H1 (cell line): ENCODE measurements at places on chromosomes 12 and 14. TPM values are rescaled to one million over a fixed set of nuclear protein-coding genes. Genes with fewer than 3 reads are reported as not detected.

DNA sequence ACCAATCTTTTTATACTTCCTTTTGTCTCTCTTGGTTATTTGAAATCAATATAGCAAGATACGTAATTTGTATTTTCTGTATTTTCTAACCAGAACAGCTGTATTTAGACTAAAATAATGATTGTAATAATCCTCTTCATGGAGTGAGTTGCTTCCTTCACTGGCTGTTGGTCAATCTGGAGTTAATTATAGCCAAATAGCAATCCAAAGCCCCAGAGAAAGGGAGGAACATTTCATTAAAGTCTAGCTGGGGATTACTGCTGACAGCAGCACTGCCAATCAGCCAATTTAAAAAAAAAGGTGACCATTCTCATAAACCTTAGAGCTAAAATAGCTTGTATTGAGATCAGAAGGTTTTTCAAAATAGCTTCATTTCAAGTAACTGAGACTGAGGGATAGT is 118.0 kb downstream of the TRHDE start:
- DNase-seq = no peak

GRCh38 chr12:12376646-12377448 is 20.0 kb downstream of the BORCS5 start:
- no peak for DNase-seq

GRCh38 chr14:80434574-80435321 is 223.4 kb upstream of the DIO2 start:
- no peak for DNase-seq

DNA sequence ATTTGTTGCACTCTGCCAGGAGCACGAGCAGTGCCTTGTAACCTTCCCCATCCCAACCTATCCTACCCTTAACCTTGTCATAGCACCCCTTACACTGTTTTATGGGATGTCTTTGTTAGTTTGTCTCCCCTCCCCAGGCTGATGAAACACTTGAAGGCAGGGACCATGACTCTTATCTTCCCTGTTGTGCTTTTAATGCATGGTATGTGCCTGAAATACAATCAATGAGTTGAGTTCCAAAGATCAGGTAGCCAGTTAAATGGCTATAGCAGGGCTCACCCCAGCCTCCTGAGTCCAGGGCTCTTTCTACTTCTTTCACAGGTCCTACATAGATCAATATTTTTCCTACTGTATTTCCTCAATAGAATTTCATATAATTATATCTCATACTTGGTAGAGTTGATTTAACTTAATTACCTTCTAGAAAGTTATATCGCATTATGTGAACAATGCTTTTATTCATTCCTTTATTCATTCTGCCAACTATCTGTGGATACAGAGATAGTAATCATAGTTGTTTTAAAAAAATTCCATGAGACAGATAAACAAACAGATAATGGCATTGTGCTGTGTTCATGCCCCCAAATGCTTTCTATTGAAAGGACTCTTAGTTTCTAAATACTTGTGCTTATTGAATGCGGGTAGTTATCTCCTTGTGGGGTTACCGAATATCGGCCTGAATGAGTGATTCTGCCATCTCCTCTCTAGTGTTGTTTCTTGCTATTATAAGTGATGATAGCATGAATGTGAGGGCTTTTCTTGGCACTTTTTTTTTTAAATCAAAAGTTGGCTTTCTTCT is 347.4 kb downstream of the NPAS3 start:
- DNase-seq = no peak

DNA sequence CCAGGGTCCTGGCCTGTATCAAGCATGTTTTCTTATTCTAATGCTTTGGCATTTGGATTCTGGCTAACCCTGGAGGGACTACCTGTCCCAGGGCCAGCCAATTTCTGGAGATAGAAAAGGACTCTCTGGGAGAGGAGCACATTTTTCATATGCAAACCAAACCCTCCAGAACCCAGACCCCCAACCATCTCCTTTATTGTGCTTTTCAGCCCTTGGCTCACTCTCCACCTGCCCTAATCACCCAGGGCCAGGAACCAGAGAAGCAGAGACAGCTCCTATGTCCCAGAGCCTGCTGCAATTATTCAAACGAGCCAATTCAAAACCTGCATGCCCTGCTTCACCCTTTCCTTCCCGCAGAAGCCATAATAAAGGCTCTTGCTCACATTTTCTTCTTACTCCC is 23.8 kb downstream of the HSPB8 start:
- no peak for DNase-seq

- no peak for DNase-seq
Observed at GRCh38 chr12:83010169-83010804, 323.6 kb downstream of the TMTC2 start.

- DNase-seq = peak; percentile 88
Observed at GRCh38 chr14:38721822-38722431, 381.1 kb downstream of the SEC23A start.

The AKAP3 gene
- total RNA-seq = 1.0 and 1.3 TPM in 2 replicates

DNA sequence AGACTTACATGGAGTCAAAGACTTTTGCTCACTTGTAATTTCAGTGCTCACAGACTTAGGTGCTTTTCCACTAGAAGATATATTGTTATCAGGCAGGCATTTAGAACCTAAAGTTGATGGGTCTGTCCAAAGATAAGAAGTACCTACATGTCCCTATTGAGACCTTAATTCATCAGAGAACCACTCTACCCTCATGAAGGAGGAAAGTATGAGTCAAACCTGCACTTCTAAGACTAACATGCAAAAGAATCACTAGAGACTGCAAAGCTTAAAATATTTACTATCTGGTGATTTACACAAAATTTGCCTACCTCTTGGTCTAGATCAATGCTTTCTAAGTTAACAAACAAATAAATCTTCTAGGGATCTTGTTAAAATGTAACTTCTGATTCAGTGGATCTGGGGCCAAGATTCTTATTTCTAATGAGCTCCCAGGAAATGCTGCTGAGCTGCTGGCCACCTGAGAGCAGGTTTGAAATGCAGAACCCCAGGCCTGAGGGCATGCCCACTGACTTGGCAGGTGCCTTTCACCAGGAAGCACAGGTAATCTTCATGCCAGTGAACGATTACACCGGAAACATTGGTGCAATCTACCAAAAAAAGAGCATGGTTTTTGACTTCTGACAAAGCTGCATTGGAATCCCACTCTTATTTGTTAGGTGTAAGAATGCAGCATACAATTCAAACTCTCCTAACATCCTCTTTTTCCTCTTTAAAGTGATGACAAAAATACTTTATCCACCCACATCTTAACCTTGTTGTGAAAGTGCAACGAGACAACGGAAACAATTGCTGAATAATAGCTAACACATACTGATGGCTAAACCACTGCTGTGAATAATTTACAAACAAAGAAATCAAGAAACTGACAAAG is 214.2 kb downstream of the ADAMTS20 start:
- DNase-seq = no peak

- DNase-seq = no peak
Observed at GRCh38 chr12:95532851-95533250, 18.4 kb downstream of the USP44 start.

DNA sequence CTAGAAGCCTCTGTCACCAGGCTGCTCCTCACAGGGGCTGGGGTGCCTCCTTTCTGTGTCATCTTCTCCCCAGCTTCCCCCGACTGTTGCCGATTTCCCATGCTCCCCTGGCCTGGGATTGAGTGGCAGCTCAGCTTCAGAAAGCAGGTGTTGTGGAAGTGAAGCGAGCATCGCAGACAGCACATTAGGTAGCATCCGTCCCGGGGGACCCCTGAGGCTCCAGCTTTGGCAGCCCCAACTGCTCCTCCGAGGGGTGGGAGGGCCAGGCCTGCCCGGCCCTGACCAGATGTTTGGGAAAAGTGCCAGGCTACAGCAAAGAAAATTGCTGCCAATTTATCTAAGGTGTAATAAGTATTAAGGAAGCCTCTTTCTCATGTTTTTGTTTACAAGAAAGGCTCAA is 1045.6 kb downstream of the BCL11B start:
- DNase-seq = no peak

DNA sequence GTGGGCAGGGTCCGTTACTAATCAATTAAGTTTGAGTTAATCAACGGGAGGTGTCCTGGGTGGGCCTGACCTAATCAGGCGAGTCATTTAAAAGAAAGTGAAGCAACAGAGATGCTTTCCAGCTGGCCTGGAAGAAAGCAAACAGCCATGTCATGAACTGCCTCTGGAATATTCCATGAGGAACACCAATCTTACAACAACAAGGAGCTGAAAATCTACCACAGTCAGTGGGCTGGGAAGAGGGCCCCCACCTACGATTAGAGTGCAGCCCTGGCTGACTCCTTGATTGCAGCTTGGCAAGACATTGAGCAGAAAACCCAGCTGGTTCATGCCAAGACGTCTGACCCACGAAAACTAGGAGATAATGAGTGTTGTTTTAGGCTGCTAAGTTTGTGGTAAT is 56.2 kb downstream of the SSPN start:
- no peak for DNase-seq

- no peak for DNase-seq
Observed at GRCh38 chr14:51327376-51327775, 87.3 kb downstream of the TMX1 start.

The SCN8A gene
- 10.7 and 12.0 TPM in 2 replicates for total RNA-seq

The NANOG gene
- 229 and 231 TPM in 2 replicates for total RNA-seq

GRCh38 chr12:130121226-130122000 is 40.9 kb upstream of the FZD10 start:
- DNase-seq = no peak

DNA sequence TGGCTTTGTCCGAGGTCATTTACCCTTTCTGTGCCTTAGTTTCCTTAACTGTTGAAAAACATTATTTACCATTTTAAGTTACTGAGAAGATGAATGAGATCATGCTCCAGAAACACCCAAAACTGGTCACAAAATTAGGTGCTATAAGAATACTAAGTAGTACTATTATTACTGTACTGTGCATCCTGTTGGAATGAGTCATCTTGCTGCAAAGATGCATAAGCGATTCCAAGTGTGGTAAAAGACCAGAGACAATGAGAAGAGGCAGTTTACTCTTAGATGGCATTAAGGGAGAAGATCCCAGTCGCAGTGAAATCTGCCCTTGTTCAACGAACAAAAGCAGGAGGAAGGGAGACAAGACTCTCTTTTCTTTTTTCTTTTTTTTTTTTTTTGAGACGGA is 4.2 kb upstream of the PLEKHA5 start:
- no peak for DNase-seq
